ENCODE measurements at places on chromosomes 4 and X. TPM values are rescaled to one million over a fixed set of nuclear protein-coding genes. Genes with fewer than 3 reads are reported as not detected.

Gene USP17L20
- polyA plus RNA-seq = not detected

Gene TCEAL6
- polyA plus RNA-seq = not detected

Gene GAGE2A
- not detected for polyA plus RNA-seq

Gene DDIT4L
- 19.7 TPM for polyA plus RNA-seq

Gene CLDN22
- polyA plus RNA-seq = 0.23 TPM

Gene SSX4
- not detected for polyA plus RNA-seq

Gene LONRF3
- polyA plus RNA-seq = 3.1 TPM

Gene PDGFRA
- 75.8 TPM for polyA plus RNA-seq

Gene CT45A8
- polyA plus RNA-seq = not detected

Gene FGFBP1
- polyA plus RNA-seq = not detected

Gene PLA2G12A
- polyA plus RNA-seq = 15.0 TPM

Gene RNF212
- polyA plus RNA-seq = 4.4 TPM

Gene TNMD
- 226 TPM for polyA plus RNA-seq

DNA sequence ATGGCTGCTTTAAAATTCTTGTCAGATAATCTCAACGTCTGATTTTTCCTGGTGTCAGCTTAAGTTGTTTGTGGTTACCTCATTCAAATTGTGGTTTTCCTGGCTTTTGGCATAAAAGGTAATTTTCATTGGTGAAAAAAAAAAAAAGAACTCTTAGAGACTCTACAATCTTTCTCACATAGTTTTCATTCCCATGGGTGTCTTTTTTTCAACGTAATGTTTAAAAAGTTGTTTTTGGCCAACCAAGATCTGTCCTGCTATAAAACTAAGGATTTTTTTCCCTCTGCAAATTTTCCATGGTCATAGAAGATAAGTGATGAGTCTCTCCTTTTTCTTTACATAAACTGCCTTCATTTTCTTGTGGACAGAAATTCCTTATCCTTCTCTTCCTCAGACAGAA lies 28.9 kb upstream of the RPS6KA6 start:
- peak; percentile 7 for DNase-seq

DNA sequence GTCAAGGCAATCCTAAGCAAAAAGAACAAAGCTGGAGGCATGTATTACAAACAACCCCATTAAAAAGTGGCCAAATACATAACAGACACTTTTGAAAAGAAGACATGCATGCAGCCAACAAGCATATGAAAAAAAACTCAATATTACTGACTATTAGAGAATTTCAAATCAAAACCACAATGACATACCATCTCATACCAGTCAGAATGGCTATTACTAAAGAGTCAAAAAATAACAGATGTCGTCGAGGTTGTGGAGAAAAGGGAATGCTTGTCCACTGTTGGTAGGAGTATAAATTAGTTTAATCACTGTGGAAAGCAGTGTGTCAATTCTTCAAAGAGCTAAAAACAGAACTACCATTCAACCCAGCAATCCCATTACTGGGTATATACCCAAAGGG lies 604.6 kb upstream of the GRIA3 start:
- DNase-seq = peak; percentile 37

GRCh38 chrX:5057786-5058185 lies 1170.9 kb downstream of the NLGN4X start:
- no peak for DNase-seq

GRCh38 chr4:26812049-26812714 lies 48.5 kb upstream of the STIM2 start:
- no peak for DNase-seq

GRCh38 chr4:138845054-138845453 lies 170.5 kb upstream of the NOCT start:
- no peak for DNase-seq

GRCh38 chr4:48642421-48643374 lies 137.4 kb downstream of the FRYL start:
- DNase-seq = no peak

- no peak for DNase-seq
Measured at GRCh38 chr4:8107146-8107657, 51.4 kb downstream of the ABLIM2 start.

- no peak for DNase-seq
Measured at GRCh38 chr4:2666722-2667247, 89.4 kb downstream of the TNIP2 start.

GRCh38 chr4:118346495-118346894 lies 6.3 kb downstream of the PRSS12 start:
- no peak for DNase-seq

GRCh38 chrX:110699109-110699508 lies 96.5 kb downstream of the CHRDL1 start:
- DNase-seq = no peak

GRCh38 chrX:10121787-10122186 lies 35.0 kb upstream of the CLCN4 start:
- no peak for DNase-seq

DNA sequence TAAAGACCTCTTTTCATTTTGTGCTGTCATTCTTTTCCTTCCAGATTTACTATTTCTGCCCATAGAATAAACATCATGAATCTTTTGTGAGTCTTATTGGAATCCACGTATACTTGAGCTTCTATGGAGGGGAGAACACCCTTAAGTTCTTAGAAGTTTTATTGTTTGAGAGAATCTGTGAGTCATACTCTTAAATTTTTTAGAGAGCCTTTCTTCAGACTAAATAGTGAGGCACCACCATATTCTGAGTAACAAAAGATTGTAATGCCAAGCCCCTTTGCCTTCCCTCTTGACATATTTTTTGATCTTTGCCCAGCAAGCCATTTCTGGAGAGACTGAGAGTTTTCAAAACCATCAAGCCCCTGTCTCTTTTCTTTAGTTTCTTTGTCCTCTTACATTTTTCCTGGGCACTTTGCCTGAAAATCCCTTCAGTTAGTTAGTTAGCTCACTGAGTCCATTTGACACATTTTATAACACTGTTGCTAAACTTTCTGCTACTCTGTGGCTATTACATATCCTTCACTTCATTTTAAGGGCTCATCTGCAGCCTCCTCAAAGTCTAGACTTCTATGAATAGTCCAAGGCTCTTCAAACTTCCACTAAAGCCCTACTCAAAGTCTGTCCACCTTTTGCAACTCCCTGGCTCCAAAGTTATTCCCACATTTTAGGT lies 65.3 kb upstream of the NDUFC1 start:
- no peak for DNase-seq

DNA sequence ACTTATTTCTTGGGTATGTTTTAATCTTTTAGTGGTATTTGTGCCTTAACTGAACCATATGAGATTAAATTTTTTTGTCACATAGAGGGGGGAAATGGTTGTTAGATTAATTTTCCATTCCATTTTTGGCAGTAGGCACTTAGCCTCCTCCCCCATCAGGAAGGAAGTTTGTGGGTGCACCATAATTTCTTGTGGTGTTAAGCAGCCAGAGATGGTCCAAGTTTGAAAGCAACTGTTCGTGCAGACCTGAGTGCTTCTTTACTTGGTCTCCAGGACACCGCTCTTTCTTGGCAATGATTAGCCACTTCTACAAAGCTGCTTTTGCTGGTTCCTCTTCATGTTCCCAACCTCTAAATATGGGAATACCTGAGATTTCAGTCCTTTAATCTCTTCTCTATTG lies 92.7 kb upstream of the RPL34 start:
- no peak for DNase-seq

DNA sequence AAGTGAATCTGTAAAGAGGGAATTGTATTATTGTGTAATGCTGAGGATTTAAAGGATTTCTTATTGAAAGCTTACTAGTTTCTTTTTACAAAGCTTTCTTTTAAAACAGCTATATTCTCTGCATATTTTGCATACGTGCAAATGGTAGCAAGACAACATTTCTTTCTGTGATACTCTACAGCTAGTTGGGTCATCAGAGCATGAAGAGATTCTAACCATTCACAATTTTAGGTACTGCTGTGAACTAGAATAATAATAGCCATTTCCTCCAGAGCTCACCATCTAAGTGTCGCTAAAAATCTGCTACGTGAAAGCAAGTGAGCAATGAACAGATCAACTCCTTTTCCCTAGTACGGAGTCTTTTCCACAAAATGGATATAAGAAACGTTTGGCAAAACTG lies 37.3 kb downstream of the ARHGAP6 start:
- no peak for DNase-seq

DNA sequence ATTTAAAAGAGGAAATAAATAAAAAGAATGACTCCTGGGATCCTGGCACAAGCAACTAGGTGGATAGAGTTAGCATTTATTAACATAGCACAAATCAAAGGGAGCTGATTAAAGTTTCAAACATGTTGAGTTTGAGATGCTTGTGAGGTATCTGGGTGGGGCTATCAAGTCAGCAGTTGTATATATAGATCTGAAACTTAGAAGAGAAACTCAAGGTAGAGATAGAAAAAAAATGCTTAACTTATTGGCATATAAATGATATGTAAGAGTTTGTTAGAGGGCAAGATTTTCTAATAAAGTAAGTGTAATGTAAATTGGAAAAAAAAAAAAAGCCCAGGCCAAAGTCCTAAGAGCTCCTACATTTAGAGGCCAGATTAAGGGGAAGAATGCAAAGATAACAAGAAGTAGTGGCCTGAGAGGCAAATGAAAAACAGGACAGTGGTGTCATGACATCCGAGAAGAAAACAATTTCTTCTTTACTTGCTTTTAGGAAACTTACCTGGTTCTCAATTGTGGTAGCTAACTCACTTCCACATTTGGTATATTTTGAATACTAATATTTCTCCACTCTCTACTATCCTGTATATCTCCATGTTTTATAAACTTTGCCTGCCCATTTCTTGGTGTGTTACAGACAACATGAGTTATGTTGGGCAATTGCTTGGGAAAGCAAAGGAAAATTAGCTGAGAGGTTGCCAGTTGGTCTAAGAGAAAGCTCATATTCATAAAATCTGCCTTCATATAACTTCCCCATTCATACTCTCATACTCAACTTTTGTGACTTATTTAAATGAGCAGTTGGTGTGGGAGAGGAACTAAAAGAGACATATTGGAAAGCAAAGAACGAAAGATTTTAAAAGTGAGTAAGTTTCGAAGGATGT lies 169.2 kb downstream of the PARM1 start:
- peak; percentile 18 for DNase-seq

DNA sequence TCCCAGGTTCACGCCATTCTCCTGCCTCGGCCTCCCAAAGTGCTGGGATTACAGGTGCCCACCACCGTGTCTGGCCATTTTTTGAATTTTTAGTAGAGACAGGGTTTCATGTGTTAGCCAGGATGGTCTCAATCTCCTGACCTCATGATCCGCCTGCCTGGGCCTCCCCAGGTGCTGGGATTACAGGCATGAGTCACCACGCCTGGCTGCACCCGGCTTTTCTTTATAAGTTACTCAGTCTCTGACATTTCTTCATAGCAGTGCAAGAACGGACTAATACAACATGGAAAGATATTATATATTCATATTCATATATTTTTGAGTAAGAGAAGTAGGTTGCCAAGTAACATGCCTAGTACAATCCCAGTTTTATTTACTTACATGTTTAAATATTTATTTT lies 22.9 kb downstream of the SHROOM3 start:
- DNase-seq = no peak

- DNase-seq = no peak
Measured at GRCh38 chrX:55783723-55784122, 66.2 kb downstream of the RRAGB start.

GRCh38 chr4:153579410-153579809 lies 104.7 kb upstream of the TLR2 start:
- DNase-seq = no peak

GRCh38 chr4:139171876-139172691 lies 4.9 kb downstream of the ELF2 start:
- peak; percentile 84 for DNase-seq

- no peak for DNase-seq
Measured at GRCh38 chr4:14602206-14602605, 400.1 kb upstream of the CPEB2 start.

- no peak for DNase-seq
Measured at GRCh38 chr4:111806331-111806730, 338.9 kb upstream of the FAM241A start.

DNA sequence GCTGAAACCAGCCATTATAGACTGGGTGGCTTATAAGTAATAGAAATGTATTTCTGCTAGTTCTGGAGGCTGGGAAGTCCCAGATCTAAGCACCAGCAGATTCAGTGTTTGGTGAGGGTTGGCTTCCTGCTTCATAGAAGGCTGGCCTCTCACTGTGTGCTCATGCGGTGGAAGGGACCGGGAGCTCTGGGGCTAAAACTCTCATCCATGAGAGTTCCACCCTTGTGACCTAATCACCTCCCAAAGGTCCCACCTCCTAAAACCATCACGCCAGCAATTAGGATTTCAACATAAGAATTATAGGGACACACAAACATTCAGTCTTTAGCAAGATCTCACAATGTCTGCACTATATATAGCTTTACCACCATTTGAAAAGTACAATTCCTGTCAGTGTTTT lies 215.2 kb downstream of the CBR4 start:
- DNase-seq = no peak

GRCh38 chrX:129496625-129497024 lies 26.7 kb downstream of the SMARCA1 start:
- DNase-seq = no peak

- DNase-seq = no peak
Measured at GRCh38 chr4:130689181-130689580, 1593.2 kb downstream of the C4orf33 start.

DNA sequence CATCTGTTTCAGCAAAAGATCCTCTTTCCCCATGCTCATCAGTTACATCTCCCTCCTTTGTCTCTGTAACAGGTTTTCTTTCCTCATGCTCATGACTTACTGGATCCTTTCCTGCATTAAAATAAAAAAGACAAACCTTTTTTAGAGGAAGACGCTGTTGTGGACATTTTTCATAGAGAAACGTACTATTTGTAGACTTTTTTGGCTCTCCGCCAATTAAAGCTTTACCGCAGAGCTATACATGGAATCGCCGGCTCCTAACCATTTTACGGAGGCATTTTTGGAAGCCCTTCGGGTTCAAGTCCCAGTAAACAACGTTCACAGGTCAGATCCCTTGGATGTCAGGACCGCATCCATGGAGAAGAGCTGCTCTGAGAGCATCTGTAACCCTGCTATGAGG lies 1.3 kb downstream of the FAM9C start:
- DNase-seq = no peak

GRCh38 chr4:142922720-142923119 lies 76.6 kb upstream of the INPP4B start:
- DNase-seq = no peak

DNA sequence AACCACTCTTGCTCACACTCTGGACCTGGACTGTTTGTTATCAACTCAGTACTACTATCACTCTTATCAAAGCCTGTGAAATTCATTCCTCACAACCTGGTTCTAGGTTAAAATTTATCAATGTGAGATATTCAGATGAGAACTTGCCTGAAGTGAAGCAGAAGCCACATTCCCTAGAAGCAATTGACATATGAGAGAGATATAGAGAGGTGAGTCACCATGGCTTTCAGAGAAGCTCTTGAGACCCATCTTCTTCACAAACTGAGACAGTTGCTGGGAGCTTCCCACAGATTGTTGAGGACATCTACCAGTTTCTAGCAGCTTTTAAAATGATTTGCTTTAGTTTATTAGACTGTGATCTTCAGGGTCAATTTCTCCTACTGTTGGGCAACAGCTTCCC lies 316.9 kb upstream of the TET2 start:
- DNase-seq = no peak

- no peak for DNase-seq
Measured at GRCh38 chrX:45986081-45986480, 559.1 kb downstream of the ZNF674 start.

Measured in muscle of back (tissue), 13 donors.